ENCODE measurements at places on chromosomes 2 and 18.
A peak's percentile ranks its signal among the peaks of the same experiment; 100 is the strongest.

GRCh38 chr2:206837775-206838174, 72.4 kb downstream of the FASTKD2 start:
- no peaks in the 10 kb centered on the region for H3K27me3 ChIP-seq
- H3K36me3 ChIP-seq, result no peaks in the 10 kb centered on the region
- H3K27ac ChIP-seq, result no peak overlapping the region
- no peaks in the 10 kb centered on the region for H3K4me1 ChIP-seq

DNA sequence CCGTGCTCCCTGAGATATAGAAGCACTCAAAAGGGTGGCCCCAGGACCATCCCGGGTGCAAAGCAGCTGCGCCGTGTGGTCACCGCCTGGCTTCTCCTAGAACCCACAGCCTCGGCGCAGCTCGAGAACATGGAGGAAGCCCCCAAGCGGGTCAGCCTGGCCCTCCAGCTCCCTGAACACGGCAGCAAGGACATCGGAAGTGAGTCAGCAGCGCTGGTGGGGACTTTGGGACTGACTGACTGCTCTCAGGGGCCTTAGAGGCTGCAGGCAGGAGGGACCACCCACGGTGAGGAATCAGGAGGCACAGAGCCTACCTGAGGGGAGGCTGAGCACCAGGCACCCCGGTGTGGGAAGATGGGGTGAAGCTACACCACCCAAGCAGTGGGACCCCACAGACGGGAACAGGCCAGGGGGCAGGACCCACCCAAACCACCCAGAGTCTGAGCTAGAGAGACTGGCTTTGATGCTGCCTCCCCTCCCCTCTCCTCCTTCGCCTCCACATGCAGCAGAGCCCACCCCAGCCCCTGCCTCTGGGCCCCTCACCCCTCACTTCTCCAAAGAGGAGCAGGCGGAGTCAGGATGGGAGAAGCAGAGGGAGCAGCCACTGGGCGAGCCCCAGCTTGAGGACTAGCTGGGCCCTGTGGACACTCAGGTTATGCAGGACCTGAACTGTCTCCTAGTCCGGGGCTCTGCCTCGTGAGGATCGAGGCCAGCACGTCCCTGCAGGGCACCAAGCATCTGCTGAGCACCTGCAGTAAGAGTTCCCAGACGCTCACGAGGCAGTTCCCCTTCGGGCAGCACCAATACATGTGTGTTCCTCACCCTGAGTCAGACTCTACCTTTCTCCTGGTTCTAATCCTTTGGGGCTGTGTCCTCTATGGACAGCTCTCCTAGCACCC, 28.7 kb downstream of the MTERF4 start:
- no peaks in the 10 kb centered on the region for H3K27me3 ChIP-seq
- no peaks in the 10 kb centered on the region for H3K4me1 ChIP-seq
- DNase-seq, result no peak

GRCh38 chr2:111015283-111015995, 105.3 kb upstream of the BCL2L11 start:
- no peak overlapping the region for H3K4me3 ChIP-seq
- H3K36me3 ChIP-seq, result no peaks in the 10 kb centered on the region
- H3K27ac ChIP-seq, result no peak overlapping the region
- H3K27me3 ChIP-seq, result no peaks in the 10 kb centered on the region
- no peaks in the 10 kb centered on the region for H3K4me1 ChIP-seq
- no peak for DNase-seq

DNA sequence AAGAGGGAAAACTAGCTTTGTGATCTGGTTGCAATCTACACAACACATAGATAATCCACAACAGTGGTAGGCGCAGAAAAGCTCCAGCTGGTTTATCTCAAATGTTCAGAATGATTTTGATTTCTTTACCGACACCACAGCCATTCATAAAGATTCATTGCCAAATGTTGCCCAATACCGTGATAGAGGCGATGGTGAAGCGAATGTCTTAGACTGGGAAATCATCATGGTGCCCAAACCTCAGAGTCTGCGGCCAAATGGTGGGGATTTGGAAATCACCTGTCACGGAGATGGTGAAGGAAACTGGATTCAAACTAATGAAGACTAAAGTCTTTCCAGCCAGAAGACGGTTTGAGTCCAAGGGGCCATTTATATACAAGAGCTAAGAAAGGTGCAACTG, 48.5 kb upstream of the CCDC150 start:
- H3K36me3 ChIP-seq, result no peaks in the 10 kb centered on the region
- H3K4me3 ChIP-seq, result no peak overlapping the region
- no peak overlapping the region for H3K27ac ChIP-seq
- H3K4me1 ChIP-seq, result peaks cover 4% of the 10 kb centered on the region
- no peak for DNase-seq
- peaks cover 4% of the 10 kb centered on the region for H3K27me3 ChIP-seq

DNA sequence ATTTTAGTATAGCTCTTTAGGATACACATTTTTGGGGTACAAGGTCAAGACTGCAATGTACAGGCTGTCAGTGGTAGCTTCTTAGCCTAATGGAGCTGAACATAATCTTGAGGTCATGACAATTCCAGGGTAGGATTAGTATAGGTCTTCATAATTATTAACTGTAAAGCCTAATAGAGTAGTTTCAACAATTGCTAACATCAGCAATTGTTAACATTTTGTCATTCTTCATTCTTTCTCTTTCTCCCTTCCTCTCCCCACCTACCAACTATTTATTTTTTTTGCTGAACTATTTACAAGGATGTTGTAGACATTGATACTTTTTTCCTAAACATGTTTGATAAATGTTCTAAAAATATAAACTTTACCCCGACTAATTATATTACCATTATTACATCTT, 461.3 kb upstream of the DCC start:
- H3K4me3 ChIP-seq, result no peak overlapping the region
- H3K27me3 ChIP-seq, result no peaks in the 10 kb centered on the region
- H3K36me3 ChIP-seq, result no peaks in the 10 kb centered on the region
- no peak overlapping the region for H3K27ac ChIP-seq

GRCh38 chr18:8011361-8011760, 444.2 kb downstream of the PTPRM start:
- H3K27me3 ChIP-seq, result no peaks in the 10 kb centered on the region
- H3K36me3 ChIP-seq, result no peaks in the 10 kb centered on the region
- no peak overlapping the region for H3K4me3 ChIP-seq
- no peak for DNase-seq
- H3K27ac ChIP-seq, result no peak overlapping the region

DNA sequence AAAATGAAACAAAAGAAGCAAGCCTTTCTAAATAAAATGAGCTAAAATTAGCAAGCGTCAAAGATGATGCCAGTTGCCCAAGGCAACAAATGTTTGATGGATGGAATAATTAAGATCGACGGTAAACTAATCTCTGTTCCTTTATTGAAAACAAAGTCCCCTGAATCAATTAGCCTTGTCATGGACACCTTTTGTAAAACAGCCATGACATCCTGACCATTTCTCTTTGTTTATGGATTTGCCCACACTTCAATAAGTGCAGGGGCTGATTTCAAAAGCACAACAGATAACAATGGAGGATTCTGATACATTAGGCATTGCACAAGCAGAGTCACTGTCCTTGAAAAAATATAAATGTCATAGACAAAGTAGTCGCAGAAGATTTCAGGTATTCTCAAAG, 160.1 kb upstream of the HNRNPA3 start:
- H3K4me3 ChIP-seq, result no peak overlapping the region
- H3K4me1 ChIP-seq, result no peaks in the 10 kb centered on the region

GRCh38 chr2:134244086-134244485, 9.8 kb upstream of the MGAT5 start:
- DNase-seq, result no peak
- peaks cover 40% of the 10 kb centered on the region for H3K4me1 ChIP-seq
- no peak overlapping the region for H3K4me3 ChIP-seq
- no peak overlapping the region for H3K27ac ChIP-seq

- H3K27ac ChIP-seq, result peak overlapping the region; percentile 72
- H3K4me1 ChIP-seq, result peaks cover 93% of the 10 kb centered on the region
- H3K4me3 ChIP-seq, result peak overlapping the region; percentile 29
- no peak for DNase-seq
- no peaks in the 10 kb centered on the region for H3K27me3 ChIP-seq
Measured at GRCh38 chr2:84858937-84859336, 21.9 kb downstream of the TRABD2A start.

- DNase-seq, result no peak
- no peak overlapping the region for H3K27ac ChIP-seq
- H3K4me3 ChIP-seq, result no peak overlapping the region
- no peaks in the 10 kb centered on the region for H3K27me3 ChIP-seq
Measured at GRCh38 chr2:41216978-41217377, 765.1 kb upstream of the SLC8A1 start.

- no peaks in the 10 kb centered on the region for H3K27me3 ChIP-seq
- H3K27ac ChIP-seq, result no peak overlapping the region
- no peak overlapping the region for H3K4me3 ChIP-seq
- H3K36me3 ChIP-seq, result no peaks in the 10 kb centered on the region
Measured at GRCh38 chr18:67726882-67727281, 210.4 kb upstream of the DSEL start.

DNA sequence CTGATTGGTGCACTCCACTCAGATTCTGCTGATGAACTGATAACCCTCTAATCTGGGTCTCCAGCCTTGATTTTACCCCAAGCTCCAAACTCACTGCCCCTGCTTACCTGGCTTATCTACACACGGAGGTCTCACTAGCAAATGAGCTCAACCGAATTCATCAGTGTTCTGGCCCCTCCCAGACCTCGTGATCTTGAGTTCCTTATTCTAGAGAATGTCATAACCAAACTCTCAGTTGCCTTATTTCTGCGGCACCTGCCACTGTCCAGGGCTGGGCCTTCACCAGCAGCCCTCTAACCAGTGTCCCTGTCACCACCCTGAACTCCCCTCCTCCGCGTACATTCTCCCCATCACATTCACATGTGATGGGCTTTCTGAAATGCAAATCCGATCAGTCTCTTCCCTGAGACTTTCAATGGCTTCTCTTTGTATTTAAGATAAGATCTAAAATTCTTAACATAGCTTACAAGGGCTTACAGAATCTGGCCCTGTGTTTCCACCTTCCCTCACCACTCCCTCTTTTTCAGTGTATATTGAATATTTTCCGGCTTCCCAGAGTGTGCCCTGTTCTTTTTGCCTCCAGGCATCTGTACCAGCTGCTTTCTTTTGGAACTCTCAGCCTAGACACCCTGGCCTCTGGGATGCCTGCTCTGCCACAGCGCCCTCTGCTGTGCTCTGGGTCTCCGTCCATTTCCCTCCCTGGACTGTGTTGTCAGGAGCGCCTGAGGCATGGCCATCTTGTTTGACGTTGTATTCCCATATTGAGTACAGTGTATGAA, 31.1 kb downstream of the NAB1 start:
- peak; percentile 57 for DNase-seq
- no peaks in the 10 kb centered on the region for H3K36me3 ChIP-seq
- H3K4me3 ChIP-seq, result no peak overlapping the region
- peaks cover 10% of the 10 kb centered on the region for H3K4me1 ChIP-seq
- H3K27ac ChIP-seq, result no peak overlapping the region
